Hematopoietic multipotent progenitor cell treated with erythropoietin and hydrocortisone succinate and interleukin-3 and kit ligand, for 6 days (in vitro differentiated cells): ENCODE measurements at places on chromosomes 11 and 22.

GRCh38 chr22:39920134-39920743, 19.4 kb downstream of the GRAP2 start:
- peak; percentile 91 for DNase-seq

GRCh38 chr11:3747704-3748103, 49.6 kb downstream of the NUP98 start:
- DNase-seq = no peak

GRCh38 chr11:96215110-96215782, 127.7 kb downstream of the MAML2 start:
- peak; percentile 12 for DNase-seq

DNA sequence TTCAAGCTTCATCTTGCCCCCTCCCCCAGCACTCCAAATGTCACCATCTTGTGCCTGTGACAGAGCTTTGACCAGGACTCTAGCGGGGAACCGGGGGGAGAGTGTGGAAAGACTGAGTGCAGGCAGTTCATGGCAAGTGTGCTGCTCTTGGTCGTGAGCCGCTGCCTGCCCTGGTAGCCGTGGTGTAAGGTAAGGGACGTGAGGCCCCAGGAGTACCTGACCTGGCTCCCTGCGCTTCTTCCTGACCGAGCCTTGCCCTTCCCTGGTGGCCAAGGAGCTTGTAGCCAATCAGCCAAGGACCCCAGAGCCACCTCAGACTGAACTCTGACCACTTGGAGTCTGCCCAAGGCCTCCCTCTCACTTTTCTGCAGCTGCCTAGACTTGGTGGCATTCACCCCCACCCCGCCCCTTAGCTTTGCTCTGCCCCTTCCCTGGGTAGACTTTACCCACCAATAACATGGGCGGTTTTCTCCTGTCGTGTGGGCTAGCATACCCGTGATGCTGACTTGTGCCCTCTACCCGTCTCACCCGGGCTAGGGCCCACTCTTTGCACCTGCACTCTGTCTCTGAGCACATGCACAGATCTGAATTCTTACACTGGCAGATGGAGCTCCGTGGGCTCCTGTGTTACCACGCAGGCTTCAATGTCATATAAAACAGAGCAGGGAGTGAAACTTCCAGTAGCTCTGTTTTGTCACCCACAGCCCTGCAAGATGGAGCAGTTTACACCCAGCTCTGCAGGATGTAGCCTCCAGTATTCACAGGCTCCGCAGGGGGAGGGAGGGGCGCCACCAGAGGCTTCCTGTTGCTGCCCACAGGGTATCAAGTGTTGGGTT, 1.5 kb downstream of the DGKZ start:
- DNase-seq = peak; percentile 63

- no peak for DNase-seq
Measured at GRCh38 chr11:126915430-126915829, 85.1 kb downstream of the KIRREL3 start.

- no peak for DNase-seq
Measured at GRCh38 chr11:69979632-69980031, 98.5 kb upstream of the ANO1 start.

- DNase-seq = no peak
Measured at GRCh38 chr11:34182921-34183685, 77.7 kb downstream of the NAT10 start.

GRCh38 chr11:121517996-121518395, 65.2 kb upstream of the SORL1-AS1 start:
- DNase-seq = no peak

DNA sequence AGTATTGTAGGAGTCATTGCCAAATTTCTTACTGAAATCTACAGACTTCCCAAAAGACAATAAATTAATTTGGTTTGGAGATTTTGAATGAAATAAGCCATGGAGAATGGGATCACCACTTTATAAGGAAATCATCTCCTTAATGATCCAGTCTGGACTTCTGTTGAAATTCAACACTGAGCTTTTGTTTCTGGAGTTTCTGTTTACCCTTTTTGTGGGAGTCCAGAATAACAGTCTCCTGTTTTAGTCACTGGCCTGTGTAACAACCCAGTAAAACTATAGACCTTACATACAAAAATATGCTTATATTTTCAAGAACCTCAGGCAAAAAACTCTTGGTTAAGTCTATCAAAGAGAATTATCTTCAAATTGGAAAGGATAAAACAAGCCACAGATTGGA, 321.7 kb upstream of the PLET1 start:
- no peak for DNase-seq

GRCh38 chr11:45722144-45722543, 56.7 kb upstream of the CHST1 start:
- no peak for DNase-seq

GRCh38 chr11:69654660-69655478, 13.9 kb downstream of the CCND1 start:
- no peak for DNase-seq

DNA sequence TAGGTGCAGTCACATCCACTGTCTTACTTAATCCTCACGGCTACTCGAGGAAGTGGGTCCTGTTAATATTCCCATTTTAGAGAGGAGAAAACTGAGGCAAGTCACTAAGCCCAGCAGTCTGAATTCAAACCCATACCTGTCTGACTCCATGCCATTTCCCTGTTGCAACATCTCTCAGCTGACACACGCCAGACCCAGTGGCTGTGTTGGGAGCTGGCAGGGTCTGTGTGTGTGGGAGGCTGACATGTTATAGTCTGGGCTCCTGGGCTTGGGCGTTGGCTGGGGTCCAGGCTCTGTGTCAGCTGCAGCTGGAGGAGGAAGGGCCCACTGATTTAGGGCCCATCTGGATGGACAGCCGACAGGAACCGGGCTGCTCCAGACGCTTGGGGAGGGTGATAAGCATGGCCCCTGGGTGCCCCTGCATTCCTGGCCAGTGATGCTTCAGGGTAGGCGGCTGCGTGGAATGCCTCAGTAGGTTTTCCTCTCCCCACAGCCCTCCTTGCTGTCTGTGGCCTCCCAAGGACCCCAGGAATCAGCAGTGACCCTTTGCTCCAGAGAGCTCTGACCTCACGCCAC, 562.5 kb downstream of the MN1 start:
- DNase-seq = no peak

- no peak for DNase-seq
Measured at GRCh38 chr11:9660886-9661285, 3.0 kb upstream of the SWAP70 start.

DNA sequence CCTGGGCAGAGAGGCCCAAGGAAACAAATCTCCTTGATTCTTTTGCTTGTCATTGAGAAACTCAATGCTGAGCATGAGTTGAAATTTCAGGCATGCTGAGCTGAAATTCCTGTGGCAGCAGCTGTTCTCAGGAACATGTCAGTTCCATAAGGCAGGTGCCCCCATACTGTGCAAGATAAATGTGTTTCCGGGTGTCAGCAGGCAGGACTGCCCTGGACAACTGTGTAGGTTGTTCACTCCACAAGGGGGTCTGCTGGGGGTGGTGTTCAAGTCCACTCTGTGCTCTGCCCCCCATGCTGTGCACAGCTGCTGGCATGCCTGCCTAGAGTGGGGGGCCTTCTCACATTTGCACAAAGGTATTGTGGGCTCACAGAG, 133.7 kb downstream of the CTTN start:
- no peak for DNase-seq

GRCh38 chr11:123261345-123262106, 66.5 kb upstream of the CLMP start:
- DNase-seq = peak; percentile 78

DNA sequence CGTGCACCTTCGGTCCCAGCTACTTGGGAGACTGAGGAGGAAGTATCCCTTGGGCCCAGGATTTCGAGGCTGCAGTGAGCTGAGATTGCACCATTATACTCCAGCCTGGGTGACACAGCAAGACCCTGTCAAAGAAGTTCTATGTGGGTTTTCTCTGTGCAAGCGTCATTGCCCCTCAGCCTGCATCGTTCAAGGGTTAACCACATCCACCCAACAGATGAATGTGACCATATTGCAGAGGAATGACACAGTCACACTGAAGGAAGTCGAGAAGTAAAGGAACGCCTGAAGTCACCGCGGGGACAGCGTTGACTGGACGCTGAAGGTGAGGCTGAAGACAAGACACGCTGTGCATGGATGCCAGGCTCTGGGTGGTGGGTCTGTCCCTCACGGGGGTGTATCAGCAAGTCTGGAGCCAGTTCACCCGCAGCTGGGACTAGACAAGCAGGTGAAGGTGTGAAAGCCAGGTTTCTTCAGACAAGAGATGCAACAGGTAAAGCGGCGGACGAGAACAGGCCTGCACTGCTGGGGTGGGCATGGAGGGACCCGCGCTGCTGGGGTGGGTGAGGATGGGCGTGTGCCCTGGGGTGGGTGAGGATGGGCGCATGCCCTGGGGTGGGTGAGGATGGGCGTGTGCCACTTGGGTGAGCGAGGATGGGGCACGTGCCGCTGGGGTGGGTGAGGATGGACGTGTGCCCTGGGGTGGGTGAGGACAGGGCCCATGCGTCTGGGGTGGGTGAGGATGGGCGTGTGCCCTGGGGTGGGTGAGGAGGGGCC, 36.5 kb upstream of the TOLLIP start:
- no peak for DNase-seq

DNA sequence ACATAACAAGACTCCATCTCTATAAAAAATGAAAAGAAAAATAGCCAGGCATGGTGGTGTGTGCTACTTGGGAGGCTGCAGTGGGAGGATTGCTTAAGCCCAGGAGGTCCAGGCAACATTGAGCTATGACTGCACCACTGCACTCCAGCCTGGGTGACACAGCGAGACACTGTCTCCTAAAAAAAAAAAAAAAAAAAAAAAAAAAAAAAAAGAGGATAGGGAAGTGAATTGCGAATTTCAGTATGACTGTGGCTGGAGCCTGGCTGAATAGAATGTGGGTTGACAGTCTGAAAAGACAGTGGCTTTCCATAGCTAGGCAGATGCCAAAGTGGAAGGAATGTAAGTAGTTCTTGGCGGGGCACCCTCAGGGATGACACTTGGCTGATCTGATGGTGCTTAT, 6.4 kb upstream of the LDHAL6A start:
- no peak for DNase-seq
